ENCODE measurements at places on chromosomes 4 and X.

- peak; percentile 18 for DNase-seq
Measured at GRCh38 chr4:152535360-152535902, 461 bp downstream of the FBXW7 start.

DNA sequence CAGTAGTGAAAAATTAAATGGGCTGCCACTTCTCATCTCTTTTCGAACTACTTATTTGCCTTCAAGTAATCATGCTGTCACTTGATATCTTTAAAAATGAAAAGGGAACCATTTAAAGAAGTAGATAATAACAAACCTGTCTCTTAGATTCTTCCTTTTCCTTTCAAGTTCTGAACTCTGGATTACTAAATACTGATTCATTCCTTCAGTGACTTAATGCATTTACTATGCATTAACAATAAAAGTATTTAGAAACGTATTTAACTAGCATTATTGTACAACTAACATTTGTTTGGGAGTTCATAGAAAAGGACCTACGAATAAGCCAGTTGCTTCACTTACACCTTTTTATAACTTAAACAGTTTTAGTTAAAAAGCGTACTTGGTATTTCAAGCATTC, 61.1 kb upstream of the RAB33B start:
- no peak for DNase-seq

DNA sequence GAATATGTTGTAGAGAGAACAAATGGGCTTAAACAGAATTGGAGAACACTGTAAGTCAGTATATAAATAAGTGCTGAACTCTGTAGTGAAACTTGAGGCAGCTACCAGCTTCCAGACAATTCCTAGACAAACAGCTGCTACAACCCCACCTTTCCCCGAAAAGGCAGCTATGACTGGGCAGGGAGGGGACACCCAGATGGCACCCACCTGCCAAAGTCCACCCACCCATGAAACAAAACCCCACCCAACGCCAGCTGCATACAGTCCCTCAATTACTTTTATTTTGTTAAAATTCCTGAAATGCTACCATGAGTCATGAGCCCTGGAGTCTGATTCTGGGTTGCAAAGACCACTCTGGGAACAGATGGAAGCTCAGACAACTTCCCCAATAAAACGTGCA, 24.4 kb downstream of the RELL1 start:
- DNase-seq, result no peak

DNA sequence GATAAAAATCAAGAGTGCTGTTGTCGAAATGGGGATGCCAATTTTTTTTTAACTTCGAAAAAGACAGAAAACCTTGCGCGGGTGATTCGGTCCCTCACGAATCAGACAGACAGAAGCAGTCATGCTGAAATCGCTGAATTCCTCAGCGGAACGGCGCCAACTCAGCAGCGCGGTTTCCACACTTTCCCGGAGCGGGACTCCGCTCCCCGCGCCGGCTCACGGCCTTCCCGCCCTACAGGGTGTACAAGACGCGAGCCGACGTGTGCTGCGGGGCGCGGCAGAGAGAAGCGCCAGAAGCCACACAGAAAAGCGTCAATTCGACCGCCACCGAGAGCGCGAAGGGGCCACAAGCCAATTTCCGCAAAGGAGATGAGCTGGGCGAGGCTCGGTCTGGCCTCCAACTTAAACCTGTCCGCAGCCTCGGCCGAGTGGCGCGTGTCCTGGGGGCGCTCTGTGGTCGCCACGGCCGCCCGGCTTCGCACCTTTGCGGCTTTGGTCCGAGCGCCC, 1.3 kb downstream of the NEXMIF start:
- peak; percentile 28 for DNase-seq

- DNase-seq, result no peak
Measured at GRCh38 chr4:128379860-128380259, 92.2 kb upstream of the PGRMC2 start.

GRCh38 chr4:181859439-181859838, 383.8 kb upstream of the TENM3 start:
- DNase-seq, result no peak

DNA sequence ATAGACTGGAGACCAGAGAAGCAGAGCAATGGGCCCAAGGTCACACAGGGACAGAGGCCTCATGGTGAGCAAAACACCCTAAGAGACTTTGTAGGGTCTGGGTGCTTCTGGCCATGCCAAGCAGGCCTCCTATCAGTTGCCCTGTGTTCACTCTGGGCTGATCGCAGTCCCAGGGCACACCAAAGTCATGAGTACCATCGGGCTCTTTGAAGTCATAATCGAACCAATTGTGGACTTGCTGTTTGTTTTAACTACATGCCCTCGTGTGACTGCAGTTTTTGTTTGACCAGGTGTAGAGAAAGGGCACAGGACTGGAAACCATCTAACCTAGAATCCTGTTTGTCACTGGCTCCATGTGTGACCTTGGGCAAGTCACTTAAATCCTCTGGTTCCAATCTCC, 172.5 kb upstream of the CPEB2 start:
- DNase-seq, result no peak

DNA sequence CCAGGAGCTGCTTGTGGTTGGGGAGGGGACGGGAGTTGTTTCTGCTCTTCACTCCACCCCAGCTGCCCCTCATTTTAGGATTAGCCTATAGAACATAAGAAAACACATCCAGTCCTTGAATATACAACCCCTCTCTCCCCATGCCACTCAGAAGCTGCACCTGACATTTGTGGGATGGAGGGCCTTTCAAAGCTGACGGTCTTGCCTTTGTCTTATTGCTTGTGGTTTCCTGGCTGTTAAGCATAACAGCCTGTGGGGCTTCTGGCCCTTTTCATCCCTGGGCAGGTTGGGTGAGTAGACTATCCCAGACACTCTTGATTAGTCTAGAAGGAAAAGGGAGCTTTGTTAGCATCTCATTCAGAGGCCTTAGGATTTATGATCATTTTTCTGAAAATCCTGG, 407.6 kb upstream of the BOD1L1 start:
- DNase-seq, result no peak

GRCh38 chr4:85747882-85748491, 273.0 kb downstream of the ARHGAP24 start:
- DNase-seq, result peak; percentile 80

GRCh38 chr4:41550308-41550707, 12.4 kb downstream of the LIMCH1 start:
- peak; percentile 95 for DNase-seq
